ENCODE measurements at places on chromosomes 12 and 14.

- DNase-seq, result no peak
These were observed 36.2 kb upstream of the FBXO21 start for GRCh38 chr12:117226505-117226904.

DNA sequence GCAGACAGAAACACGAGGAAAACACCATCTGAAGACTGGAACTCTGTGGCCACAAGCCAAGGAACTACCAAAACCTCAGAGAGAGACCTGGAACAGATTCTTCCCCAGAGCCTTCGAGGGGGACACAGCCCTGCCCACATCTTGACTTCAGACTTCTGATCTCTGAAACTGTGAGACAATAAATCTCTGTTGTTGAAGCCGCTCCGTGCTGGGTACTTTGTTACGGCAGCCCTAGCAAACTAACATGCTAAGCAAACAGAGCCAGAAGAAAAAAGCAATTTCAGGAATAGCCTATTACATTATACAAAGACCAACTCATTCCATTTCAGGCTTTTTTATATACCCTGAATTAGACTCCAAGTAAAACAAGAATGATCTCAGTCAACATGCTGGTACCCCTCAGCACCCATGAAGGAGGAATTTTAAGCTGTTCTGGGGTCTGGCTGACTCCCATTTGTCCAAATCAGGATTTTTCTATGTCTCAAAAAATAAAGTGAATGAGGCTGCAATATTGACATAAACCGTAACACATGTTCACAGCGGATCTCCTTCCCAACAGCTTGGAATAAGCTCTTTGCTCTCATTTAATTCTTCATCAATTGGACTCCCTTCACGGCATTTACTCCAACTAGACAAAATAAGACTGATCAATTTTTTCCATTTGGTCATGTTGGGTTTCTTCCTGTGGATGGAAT lies 190.1 kb downstream of the FOXN3 start:
- DNase-seq, result peak; percentile 60

- peak; percentile 81 for DNase-seq
These were observed 130.0 kb upstream of the NPAS3 start for GRCh38 chr14:32808644-32809043.

DNA sequence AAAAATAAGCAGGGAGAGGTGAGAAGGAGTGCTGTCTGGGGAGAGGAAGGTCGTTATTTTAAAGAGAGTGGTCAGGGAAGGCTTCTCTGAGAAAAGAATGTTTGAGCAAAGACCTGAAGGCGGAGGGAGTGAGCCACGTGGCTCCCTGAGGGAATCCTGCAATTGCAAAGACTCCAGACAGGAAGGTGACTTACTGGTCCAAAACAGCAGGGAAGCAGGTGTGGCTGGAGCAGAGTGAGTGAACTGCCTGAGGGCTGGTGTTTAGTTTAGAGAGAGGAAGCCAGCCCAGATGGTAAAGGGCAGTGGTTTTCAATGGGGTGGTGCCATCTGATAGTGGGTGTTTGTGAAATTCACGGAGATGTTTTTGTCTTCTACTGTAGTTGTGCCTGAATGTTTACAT lies 58.8 kb upstream of the LTA4H start:
- DNase-seq, result no peak

GRCh38 chr12:104375775-104376174 lies 72.2 kb downstream of the EID3 start:
- DNase-seq, result no peak

GRCh38 chr14:28767030-28767852 lies 654 bp downstream of the FOXG1 start:
- DNase-seq, result no peak
